COLO829 (cell line): ENCODE measurements at places on chromosomes 6 and 20.
A peak's percentile ranks its signal among the peaks of the same experiment; 100 is the strongest.

- no peak for DNase-seq
Observed at GRCh38 chr6:15619330-15619729, 43.5 kb downstream of the DTNBP1 start.

GRCh38 chr6:158867381-158868121 is 48.4 kb upstream of the EZR start:
- DNase-seq, result no peak

DNA sequence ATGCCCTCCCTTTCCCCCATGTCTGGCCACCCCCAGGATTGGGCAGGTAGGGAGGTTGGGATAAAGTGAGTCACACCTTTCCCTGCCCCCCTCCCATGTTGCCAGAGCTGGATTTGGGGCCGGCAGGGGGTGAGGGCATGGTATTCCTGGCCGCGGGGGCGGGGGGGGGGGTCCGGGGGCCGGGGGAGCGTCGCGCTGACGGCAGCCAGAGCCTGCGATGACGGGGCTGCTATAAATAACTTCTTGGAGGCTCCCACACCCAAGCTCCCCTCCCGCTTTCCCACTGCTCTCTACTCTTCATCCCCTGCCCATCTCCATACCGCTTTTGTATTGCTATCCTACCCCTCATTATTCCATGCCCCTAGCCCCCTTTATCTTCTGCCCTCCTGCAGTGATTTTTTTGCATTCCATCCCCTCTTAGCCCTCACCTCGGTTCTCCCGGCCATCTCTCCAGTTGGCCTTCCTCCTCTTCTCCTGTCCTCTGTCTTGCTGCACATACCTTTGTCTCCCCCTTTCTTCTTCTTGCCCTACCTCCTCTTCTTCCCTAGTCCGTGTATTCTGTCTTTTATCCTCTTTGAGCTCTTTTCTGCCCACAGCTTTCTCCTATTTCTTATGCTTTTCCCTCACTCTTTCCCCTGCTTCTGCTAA is 13.8 kb downstream of the SYNGAP1 start:
- no peak for DNase-seq

- no peak for DNase-seq
Observed at GRCh38 chr20:47202733-47203667, 153.5 kb downstream of the ZMYND8 start.

DNA sequence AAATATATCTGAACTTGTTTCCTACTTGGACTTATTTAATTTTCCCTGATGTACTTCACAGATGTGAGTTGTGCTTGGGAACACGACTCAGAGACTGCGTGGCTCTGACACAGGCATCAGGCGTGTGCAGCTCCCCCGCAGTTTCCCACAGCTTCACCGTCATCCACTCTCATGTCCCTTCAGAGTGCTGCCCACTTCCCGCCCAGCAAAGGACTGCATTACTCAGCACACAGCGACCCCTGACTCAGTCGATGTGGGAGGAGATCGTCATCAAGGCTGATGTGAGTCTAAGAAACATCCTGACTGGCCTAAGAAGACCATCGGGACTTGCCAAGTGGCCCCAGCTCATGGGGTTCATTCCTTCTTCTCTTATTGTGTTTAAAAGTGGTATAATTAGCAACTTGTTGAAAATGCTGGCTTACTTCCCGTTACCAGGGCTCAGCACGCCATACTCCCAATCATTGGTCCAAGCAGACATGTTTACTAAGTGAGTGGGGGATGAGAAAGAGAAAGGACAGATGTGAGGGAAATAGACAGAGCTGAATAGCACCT is 539.4 kb upstream of the JARID2 start:
- DNase-seq, result peak; percentile 39

GRCh38 chr20:36569847-36570429 is 3.5 kb upstream of the TGIF2 start:
- no peak for DNase-seq
